Vagina (tissue), 2 donors: ENCODE measurements at places on chromosomes 13 and 19.

- no peak for DNase-seq
Measured at GRCh38 chr19:46198756-46199155, 30.8 kb upstream of the IGFL1 start.

- no peak for DNase-seq
Measured at GRCh38 chr13:24672141-24673132, 7.8 kb upstream of the ATP12A start.

- no peak for DNase-seq
Measured at GRCh38 chr13:49820591-49821215, 28.2 kb upstream of the KPNA3 start.

DNA sequence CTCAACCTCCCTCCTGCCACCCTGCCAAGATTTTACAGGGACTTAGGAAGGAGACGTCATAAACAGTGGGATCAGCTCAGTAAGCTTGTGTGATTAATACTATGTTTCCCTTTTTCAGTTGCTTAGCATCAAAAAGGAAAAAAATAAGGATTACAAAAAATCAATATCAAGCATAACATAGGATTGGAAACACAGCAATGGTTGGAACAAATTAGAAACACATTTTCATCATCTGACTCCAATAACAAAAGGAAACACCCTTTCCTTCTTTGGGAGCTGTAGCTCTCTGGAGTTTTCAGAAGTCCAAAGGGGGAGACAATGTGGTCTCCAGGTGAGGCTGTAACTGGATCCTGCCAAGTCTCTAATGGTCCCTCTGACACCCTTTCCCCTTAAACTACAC is 233.4 kb downstream of the B3GLCT start:
- DNase-seq = no peak

GRCh38 chr19:46861691-46862502 is 1.1 kb downstream of the ARHGAP35 start:
- no peak for DNase-seq

GRCh38 chr19:42280815-42281145 is 11.7 kb downstream of the CIC start:
- DNase-seq = no peak

- no peak for DNase-seq
Measured at GRCh38 chr19:57719901-57720519, 7.4 kb downstream of the ZNF671 start.

GRCh38 chr19:18895824-18896341 is at the start of gene CERS1:
Gene CERS1 (minus strand): TSS chr19:18896158. CDS start chr19:18896072, 86 bp downstream.
- DNase-seq = no peak

DNA sequence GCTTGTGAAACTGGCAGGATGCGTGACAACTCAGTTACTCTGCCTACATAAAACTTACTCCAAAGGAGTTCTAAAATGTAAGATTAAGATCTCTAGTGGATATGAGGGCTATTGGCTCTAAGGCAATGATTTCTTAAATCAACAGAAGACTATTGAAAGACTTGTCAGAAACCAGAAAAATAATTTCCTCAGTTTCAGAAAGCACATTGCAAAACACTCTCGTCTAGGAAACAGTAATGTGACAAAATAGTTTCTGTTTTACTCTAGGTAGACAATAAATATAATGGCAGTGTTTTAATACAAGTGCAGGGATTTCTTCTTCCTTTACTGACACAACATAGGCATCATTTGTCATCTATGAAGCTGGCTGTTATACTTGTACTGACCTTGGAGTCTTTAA is 230.1 kb downstream of the KCTD12 start:
- DNase-seq = no peak

DNA sequence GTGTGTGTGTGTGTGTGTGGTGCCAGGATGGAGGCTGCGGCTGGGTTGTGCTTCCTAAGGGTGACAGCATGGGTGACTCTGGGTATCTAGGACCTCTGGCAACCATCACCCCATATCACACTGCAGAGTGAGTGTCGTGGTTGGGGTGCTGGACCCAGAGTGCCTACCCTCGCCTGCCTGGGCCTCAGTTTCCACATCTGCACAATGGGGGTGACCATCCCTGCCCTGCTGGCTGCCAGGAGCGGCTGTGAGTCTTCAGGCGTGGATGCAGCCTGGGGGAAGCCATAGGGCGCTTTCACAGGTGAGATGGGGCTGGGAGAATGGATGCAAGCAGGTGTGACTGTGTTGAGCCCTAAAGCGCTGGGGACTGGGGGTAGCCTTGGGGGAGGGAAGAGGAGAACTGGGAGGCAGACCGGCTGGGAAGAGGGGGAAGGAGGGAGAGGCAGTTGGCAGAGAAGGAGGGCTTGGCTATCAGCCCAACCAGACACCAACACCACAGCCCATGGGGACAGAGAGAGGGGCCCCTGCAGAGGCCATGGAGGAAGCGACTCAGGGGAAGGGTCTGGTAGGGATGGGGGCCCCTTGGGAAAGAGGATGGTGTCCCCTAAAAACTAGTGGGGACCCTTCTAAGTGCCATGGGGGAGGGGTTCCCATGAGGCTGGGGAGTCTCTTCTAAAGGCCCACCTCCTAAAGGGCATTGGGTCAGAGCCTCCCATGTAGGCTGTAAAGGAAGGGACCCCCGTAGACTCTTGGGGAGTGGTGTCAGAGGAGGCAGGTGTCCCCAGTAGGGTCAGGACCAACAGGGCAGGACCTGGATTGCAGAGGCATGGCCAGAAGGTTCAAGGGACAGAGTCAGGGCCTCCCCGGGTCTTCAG is 1.7 kb downstream of the PLPPR2 start:
- no peak for DNase-seq

GRCh38 chr13:104253063-104253680 is 1187.0 kb upstream of the SLC10A2 start:
- DNase-seq = no peak

DNA sequence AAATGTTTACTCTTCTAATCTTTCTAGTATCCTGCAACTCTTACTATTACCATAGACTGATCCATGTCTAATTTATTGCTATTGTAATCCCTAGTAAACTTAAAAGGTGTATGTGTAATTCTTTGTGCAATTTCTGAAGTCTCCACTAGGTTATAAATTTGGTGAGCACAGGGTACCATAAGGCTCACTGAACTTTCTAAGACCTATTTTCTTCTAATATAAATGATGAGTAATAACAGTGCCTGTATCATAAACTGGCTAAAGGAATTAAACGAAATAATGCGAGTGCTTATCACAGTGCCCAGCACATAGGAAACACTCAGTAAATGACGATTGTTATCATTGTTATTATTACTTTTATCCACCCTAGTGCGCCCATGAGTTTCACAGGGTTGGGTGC is 119.1 kb downstream of the KLF12 start:
- DNase-seq = no peak

DNA sequence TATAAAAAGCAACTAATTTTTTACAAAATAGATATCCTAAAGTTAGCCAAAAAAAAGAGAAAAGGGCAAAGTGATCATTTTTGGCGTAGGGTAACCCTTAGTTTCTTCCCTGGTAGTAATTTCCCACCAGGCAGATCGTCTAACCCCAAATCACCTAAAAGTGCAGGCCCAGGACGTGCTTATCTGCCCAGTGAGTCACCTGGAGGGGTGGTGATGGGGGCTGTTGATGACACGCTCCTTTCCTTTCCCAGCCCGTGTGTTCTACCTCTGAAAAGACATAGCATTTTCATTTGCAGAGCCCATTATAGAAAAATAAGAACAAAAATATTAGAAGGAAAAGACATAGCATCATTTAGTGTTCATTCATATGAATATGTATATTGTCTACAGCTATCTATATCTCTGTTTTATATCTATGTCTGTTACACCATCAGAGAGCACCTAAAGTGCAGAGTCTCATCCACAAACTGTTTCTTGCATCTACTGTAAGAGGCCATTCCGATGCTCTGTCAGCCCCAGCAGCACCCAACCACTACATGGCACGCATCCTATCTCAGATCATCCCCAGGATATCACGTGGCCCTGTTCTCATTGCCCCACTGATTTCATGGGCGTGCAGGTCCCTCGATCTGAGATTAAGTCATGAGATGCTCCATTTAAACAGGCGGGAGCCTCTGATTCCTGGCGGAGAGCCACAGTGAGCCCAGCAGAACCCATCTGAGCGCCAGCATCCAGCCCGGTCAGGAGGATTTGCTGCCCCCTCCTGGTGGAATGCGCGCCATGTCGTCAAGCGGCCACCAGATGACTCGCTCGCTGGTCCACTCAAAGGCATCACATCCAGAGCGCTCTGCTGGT is 8.5 kb upstream of the LILRB3 start:
- DNase-seq = no peak

DNA sequence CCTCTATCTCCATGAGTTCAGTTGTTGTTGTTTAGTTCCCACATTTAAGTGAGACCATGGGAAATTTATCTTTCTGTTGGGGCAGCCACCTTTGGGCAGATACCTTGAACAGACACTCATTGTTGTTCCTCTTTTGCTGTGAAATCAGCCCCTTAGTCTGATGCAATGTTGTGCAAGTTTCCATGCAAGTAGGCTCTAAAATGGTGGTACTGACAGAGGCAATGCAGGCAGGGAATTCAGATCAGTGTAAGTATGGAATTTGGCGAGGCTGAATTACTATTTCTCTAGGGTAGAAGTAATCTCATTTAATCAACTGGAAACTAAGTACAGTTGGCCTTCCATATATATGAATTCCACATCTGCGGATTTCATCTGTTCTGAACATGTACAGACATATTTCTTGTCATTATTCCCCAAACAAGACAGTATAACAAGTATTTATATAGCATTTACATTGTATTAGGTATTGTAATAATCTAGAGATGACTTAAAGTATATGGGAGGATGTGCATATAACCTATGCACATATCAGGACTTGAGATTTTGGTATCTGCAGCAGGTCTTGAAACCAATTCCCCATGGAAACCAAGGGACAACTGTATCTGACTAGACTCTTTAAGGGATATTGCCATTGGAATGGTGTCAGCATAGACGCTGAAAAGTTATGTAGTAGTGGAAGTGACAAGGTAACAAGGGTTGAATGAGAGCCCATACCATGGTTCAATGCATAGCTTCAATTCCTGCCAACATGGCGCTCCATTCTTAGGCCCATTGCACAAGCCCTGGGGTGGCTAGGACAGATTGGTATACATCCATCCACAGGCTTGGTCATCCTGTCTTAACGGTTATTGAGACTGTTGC is 281.5 kb upstream of the HTR2A start:
- DNase-seq = no peak

- DNase-seq = no peak
Measured at GRCh38 chr13:84137292-84137691, 255.0 kb upstream of the SLITRK1 start.

- no peak for DNase-seq
Measured at GRCh38 chr19:18119013-18119716, 21.6 kb downstream of the MAST3 start.

- DNase-seq = no peak
Measured at GRCh38 chr13:20825477-20825875, 51.7 kb upstream of the EEF1AKMT1 start.

- peak; percentile 97 for DNase-seq
Measured at GRCh38 chr13:40271931-40272775, 394.3 kb downstream of the FOXO1 start.

- DNase-seq = no peak
Measured at GRCh38 chr13:30334663-30335386, 27.5 kb upstream of the KATNAL1 start.

GRCh38 chr13:75770164-75770563 is 134.0 kb downstream of the LMO7 start:
- no peak for DNase-seq

- no peak for DNase-seq
Measured at GRCh38 chr13:24083722-24084421, 76.6 kb upstream of the SPATA13 start.

DNA sequence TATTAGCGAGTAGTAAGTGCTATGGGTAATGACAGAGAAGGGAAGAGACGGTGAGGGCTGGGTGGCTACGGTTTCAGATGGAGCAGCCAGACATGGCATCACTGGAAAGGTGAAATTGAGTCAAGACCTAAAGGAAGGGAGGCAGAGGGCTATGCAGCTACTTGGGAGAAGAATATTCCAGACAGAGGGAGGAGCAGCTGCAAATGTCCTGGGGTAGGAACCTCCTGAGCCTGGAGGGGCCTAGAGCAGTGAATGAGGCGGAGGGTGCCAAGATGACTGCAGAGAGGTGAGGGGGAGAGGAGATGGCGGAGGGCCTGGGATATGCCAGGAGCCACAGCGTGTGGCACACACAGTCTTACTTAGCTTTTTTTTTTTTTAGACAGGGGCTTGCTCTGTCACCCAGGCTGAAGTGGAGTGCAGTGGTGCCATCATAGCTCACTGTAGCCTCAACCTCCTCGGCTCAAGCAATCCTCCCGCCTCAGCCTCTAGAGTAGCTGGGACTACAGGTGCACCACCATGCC is 21.1 kb downstream of the PLEKHF1 start:
- no peak for DNase-seq

- DNase-seq = no peak
Measured at GRCh38 chr19:18046059-18046718, 38.2 kb downstream of the ARRDC2 start.

DNA sequence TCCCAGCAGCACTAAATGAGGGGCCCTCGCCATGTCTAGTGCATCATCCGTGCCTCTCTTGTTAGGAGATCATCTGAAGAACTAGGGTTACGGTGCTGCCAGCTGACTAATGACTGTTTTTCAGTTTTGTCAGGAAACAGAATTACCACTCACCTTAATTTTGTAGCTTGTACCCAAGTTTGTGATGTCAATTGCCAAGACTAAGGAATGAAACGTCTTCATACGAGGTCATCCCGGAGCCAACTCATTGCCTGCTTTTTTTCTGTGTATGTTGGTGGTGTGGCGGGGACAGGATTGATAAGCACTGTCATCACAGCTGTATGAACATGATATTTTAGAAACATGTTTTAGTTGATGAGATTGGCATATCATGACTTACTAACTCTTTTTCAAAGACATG is 100.6 kb downstream of the TNFRSF19 start:
- DNase-seq = no peak

- no peak for DNase-seq
Measured at GRCh38 chr19:18477042-18477779, 39.3 kb upstream of the ISYNA1 start.

- no peak for DNase-seq
Measured at GRCh38 chr13:21079761-21080592, 18.6 kb upstream of the LATS2 start.

- DNase-seq = no peak
Measured at GRCh38 chr13:32911506-32911905, 104.7 kb upstream of the KL start.

- no peak for DNase-seq
Measured at GRCh38 chr13:29457299-29457698, 138.2 kb downstream of the SLC7A1 start.

- DNase-seq = no peak
Measured at GRCh38 chr19:13001502-13002165, 6.4 kb downstream of the NFIX start.

DNA sequence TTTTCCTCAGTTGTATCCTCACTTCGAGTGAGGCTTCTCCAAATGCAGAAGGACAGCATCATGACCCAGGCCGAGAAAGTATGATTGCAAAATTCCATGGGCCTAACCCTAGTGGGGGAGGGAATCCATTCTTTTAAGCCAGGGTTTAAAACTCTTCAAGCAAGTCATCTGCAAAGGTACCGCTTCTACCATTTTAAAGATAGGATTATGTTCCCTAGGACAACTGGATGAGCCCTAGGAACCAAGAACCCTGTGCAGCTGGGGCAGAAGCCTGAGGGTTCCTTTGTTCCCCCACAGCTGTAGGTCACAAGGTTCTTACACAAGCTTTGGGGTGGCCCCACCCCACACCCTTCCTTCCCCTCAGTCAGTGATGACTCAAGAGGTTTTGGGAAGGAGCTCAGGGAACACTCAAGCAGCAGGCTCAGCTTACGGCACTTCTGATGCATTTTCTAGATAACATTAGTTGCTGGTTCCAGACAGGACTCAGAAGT is 13.5 kb downstream of the ARL11 start:
- DNase-seq = no peak
